CD4-positive, alpha-beta T cell treated with Interleukin-4 for 1 hour (primary cell): ENCODE measurements at places on chromosomes 11 and 22.

DNA sequence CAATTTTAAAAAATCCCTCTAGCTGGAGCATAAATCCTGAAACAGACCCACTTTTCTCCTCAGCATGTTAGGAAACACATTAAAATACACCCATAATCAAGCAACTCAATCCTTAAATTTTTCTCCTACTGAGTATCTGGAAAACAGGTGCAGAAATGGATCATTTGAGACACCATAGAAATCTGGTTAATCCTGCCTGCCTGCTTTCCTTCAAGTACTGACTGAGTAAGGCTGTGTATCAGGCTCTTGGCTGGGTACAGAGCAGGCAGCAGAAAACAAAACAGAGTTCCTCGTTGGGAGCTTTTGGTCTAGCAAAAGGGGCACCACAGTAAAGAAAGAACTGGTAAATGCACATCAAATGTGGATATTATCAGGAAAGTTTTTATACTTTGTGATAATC is 1.9 kb downstream of the KCNQ1OT1 start:
- no peak for DNase-seq

GRCh38 chr22:18033204-18033998 is 9.0 kb upstream of the MICAL3 start:
- DNase-seq, result no peak

GRCh38 chr22:36022697-36023096 is 5.9 kb downstream of the RBFOX2 start:
- DNase-seq, result no peak

DNA sequence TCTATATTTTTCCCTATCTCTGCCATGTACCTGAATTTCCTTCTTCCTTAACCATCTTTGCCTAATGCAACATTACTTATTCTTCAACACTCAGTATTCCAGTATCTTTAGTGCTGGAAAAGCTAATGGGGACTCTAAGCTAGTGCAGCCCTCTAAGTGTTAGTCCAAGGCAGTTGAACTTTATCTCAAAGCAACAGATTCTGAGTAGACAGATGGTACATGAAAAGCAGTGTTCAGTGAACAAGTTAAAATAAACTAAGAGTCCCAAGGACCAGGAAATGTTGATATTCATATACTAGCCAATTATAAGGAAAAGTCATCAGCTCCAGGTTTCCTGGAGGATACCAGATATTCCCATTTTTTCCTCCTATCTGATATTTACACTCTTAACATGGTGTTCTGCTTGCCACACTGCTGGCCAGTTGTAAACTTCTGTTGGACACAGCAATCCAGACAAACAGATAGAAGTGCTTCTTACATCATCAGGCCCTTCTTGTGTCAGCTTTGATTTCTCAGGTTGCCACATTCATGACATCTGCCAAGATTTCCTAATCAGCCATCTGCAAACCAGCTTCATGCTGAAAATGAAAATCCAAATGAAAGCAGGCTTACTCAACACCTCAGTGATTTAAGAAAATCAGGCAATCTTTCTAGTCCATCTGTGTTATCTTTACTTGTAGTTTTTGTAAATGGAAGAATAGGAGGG is 255.9 kb upstream of the POU2AF2 start:
- no peak for DNase-seq

DNA sequence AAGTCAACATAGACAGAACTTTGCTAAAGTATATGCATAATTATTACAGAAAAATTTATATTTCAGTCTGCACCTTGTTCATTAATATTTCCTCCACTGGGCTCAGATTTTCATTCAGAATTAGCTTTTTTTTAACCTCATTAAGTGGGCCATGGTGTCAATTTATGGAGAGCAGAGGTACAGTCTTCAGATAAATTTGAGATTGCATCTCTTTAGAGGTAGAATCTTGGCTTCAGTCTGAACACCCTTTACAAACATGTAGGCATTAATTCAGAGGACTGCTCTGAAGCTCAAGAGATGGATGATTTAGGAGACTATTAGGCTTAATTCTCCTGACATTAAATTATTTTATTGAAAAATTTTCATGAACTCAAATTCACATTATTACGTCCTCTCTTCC is 3.4 kb upstream of the HBB start:
- DNase-seq, result no peak

GRCh38 chr11:1946812-1947484 is at the start of gene MRPL23:
Gene MRPL23 (plus strand): TSS chr11:1947332. CDS start chr11:1947363, 31 bp downstream.
- DNase-seq, result peak; percentile 37

GRCh38 chr11:14299921-14300320 is 59.1 kb downstream of the RRAS2 start:
- no peak for DNase-seq

DNA sequence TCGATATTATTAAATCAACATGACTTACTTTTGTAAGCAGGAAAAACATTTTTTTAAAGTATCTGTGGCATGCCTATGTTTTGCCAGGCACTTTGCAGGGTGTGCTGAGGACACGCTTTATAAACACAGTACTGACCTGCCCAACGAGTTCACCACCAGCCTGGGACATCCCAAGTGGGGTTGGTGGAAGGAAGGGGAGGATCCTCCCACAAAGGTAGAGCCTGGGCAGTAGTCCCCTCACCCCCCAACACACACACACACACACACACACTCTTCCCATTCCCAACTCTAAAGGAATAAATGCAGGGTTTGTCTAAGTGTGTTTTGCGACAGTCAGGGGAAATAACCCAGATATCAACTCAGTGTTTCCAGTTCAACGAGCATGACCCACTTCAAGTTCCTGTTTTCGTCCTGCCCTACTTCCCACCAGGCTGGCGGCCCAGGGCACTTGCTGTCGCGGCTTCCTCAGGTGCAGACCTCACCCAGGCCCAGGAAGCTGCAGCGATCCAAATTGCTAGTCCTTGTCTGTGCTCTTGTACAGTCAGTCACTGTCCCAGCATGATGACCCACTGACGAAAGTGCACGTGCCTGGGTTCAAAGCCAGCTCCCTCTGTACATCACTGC is 3.1 kb downstream of the CERK start:
- DNase-seq, result peak; percentile 78

DNA sequence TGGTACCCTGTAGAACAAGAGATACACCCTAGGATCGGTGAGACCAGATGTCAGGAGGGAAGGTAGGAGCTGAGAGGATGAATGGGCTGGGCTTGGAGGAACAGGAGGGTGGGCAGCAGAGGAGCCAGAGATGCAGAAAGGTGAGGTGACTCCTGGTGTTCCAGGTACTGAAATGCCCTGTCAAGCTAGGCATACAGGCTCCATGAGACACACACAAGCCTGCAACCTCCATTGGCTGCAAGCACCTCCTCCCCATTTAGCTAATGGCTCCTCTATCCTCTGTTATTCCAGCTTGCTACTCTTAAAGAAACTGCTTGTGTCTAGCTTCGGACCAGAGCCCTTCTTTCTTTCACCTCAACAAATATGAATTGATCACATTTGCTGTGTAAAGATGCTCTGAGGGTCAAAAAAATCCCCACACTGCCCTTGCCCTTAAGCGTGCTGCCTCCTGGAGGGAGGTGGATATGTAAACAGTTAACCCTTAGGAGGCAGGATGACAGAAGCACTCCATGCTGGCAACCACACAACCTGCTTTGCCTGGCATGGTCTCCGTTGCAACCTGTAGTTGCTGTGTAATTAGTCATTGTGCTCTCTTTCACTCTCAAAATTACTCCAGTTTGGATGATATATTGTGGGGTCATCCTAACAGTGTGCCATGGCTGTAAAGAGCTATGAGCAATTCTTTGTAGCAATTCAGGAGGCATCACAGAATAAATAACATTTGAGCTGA is 156.0 kb downstream of the PKNOX2 start:
- no peak for DNase-seq

- no peak for DNase-seq
Measured at GRCh38 chr11:39239553-39239952, 2219.9 kb downstream of the LRRC4C start.

GRCh38 chr22:39152511-39153219 is at the start of gene CBX7:
Gene CBX7 (minus strand): TSS chr22:39152680. CDS start chr22:39152444, 236 bp downstream.
- DNase-seq, result peak; percentile 96

- DNase-seq, result no peak
Measured at GRCh38 chr22:45993143-45993692, 16.3 kb upstream of the WNT7B start.

- no peak for DNase-seq
Measured at GRCh38 chr22:17684245-17684644, 45.7 kb downstream of the BCL2L13 start.

DNA sequence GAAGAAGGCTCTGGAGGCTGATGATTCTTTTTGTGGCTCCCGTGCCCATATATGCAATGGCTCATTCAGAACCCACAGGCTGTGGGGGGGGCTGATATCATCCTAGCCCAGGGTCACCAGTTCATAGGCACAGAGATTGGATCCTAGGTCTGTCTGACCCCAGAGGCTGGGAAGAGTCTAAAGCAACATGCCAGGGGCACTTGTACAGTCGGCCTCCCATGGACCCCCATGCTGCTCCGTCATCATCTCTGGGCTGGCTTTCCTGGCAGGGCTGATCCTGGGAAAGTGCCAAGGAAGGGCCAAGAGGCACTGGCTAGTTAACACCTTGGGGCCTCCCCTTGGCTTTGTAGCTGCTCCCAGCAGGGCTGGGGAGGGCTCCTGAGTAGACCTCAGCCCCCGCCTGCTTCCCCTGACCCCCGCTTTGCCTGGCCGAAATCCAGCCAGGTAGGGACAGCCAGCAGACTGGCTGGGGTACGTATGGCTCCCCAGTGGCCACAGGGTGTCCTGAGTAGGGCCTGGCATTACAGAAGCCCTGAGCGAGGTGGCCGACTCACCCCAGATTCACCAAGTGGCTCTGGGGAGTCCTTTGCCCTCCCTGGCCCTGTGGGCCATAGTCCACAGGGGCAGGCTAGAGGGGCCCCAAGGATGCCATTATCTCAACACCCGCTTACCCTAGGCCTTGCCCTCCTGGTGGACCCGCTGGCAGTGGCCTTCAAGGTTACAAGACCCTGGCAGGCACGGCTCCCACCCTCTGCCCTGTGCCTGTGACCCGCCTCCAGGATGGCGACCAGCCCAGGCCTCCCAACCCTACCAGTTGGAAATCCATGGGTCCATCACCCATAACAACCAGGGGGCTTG is 22.5 kb downstream of the FADS3 start:
- no peak for DNase-seq

- DNase-seq, result no peak
Measured at GRCh38 chr22:37397226-37397625, 30.1 kb downstream of the ELFN2 start.

GRCh38 chr11:21895686-21896085 is 297.2 kb upstream of the ANO5 start:
- no peak for DNase-seq

GRCh38 chr22:39574779-39575551 is 4.4 kb downstream of the CACNA1I start:
- DNase-seq, result no peak

DNA sequence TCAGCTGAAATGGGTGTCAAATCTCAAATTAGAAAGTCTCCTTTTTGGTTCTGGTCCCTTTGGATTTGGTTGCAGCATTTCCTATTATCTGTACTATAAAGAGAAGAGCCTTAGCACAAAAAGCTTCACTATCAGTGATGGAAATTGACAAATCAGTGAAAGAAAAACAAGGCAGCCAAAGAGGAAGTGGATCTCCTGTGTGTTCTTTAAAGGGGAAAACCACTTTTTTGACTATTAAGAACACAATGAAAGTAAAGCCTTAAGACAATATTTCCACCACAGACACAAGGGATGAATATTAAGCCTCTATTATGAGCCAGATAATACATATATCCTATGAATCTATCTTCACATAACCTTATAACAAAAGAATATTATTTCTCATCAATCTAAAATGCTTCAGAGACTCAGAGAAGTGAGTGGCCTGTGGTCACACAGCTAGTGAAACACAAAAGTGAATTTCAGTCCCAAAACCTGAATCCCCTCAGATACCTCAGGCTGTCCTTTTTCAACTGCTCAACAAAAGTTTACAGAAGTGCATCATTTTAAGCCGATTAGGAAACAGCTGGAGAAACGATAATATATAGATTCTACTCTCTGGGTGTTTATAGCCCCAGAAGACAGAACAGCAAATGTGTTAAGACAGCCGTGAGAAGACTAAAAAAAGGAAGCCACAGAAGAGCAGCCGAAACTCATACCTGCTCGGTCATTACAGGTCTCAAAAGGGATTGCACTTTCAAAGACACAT is 24.4 kb upstream of the FSHB start:
- DNase-seq, result no peak

- no peak for DNase-seq
Measured at GRCh38 chr11:15651033-15651432, 536.3 kb downstream of the INSC start.

GRCh38 chr22:47784367-47784983 is 1022.0 kb downstream of the TBC1D22A start:
- no peak for DNase-seq

GRCh38 chr22:19648419-19648929 is 65.8 kb upstream of the SEPTIN5 start:
- DNase-seq, result no peak

- peak; percentile 69 for DNase-seq
Measured at GRCh38 chr22:22710719-22711531, 66.5 kb downstream of the GGTLC2 start.

DNA sequence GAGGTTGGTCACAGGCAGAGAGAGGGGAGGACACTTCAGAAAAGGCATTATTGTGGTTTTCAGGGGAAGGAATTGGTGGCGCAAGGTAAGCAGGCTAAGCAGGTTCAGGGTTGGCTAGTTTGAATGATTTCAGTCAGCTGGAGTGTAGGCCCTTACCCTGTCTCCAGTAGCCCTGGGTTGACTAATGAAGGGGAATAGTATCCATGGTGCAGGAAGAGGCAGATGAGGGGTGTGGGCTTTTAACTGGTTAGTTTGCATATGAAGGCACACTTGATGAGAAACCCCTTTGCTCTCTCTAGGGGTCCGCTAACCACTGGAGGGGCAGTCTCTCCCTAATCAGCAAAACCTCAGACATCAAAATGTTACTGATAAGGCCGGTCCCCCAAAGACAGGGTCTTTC is 249.7 kb downstream of the AASDHPPT start:
- DNase-seq, result no peak

DNA sequence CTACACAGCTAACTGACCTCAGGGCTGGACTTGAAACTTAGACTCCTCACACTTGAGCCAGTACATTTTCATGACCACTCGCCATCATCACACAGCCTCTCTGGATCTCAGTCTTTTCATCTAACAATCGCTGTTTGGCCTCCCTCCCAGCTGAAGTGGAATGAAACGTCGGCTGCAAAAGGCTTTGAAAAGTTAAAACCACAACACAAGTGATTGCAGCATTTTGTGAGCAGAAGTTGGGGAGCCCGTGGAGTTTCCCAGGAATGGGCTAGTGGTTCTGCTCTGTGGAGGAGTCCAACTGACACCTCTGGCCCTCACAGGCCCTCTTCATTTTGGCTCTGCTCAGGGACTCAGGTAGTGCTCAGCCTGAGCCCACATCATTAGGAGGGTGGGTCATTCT is 35.9 kb upstream of the TRIM29 start:
- no peak for DNase-seq

DNA sequence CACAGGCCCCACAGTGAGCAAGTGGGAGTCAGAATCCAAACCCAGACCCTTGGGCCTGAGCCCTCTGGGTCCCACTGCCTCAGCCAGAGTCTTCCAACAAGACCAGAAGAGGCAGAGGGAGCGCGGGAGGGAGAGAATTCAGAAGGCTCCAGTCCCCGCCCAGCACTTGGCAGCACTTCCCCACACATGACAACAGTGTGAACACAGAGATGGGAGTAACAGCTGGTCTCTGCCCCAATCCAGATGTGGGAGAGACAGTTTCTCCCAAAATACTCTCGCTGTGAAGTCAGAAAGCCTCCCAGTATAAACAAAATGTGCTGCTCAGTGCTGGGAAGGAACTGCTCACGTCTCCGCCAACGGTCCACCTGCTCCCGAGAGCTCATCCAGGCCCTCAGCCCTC is 219.9 kb downstream of the MN1 start:
- DNase-seq, result no peak

GRCh38 chr11:100072131-100072530 is 615.0 kb upstream of the ARHGAP42 start:
- DNase-seq, result no peak

- no peak for DNase-seq
Measured at GRCh38 chr11:121435132-121435531, 17.0 kb upstream of the SORL1 start.
